AG04450 (cell line): ENCODE measurements at places on chromosomes 7 and 10.

GRCh38 chr7:115631782-115632181 lies 398.8 kb downstream of the TFEC start:
- no peak for DNase-seq

GRCh38 chr7:101814081-101814990 lies 3.1 kb upstream of the CUX1 start:
- DNase-seq: no peak

DNA sequence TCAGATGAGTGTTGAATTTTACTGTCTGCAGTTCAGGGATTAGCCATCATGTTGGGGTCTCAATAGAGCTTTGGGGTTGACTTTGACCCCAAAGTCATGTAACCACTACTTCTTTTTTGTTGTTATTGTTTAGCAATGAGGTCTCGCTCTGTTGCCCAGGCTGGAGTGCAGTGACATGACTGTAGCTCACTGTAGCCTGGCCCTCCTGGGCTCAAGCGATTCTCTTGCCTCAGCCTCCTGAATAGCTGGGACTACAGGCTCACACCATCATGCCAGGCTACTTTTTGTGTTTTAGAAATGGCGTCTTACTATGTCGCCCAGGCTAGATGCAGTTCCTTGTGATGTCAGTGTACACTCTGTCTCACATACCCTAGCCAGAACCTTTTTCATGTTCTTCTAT lies 598.4 kb downstream of the LRMDA start:
- no peak for DNase-seq

- DNase-seq: no peak
These were observed 32.7 kb upstream of the SRGN start for GRCh38 chr10:69055241-69055640.

DNA sequence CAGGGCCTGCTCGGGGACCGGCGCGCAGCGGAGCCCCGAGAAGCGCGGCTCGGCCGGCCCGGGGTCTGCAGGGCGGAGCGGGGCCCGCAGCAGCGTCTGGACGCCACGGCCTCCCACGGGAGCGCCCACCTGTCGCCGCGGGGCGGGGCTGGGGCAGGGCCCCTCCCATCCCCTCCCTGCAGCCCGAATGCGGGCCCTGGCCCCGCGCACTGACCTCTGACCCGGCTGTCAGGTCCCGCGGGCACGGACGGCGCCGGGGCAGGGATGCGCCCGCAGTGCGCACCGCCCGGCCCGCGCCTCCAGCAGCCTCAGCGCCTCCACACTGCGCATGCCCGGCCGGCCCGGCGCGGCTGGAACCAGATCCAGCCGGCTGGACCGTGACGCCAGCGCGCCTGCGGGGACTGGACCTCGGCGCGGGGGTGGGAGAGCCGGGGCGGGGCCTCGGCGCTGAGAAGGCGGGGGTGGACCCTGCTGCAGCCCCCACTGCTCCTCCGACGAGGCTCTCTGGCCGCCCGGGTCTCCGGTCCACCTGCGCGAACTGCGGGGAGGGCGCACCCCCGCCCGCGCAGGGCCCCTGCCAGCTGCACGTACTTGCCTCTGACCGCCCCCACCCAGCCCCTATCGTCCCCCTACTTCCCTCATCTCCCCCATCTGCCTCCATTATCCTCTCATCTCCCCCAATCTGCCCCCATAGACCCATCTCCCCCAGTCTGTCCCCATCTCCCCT lies 16.1 kb upstream of the GPR146 start:
- peak; percentile 48 for DNase-seq
